T-helper 9 cell (primary cell): ENCODE measurements at places on chromosomes 13 and 19.

DNA sequence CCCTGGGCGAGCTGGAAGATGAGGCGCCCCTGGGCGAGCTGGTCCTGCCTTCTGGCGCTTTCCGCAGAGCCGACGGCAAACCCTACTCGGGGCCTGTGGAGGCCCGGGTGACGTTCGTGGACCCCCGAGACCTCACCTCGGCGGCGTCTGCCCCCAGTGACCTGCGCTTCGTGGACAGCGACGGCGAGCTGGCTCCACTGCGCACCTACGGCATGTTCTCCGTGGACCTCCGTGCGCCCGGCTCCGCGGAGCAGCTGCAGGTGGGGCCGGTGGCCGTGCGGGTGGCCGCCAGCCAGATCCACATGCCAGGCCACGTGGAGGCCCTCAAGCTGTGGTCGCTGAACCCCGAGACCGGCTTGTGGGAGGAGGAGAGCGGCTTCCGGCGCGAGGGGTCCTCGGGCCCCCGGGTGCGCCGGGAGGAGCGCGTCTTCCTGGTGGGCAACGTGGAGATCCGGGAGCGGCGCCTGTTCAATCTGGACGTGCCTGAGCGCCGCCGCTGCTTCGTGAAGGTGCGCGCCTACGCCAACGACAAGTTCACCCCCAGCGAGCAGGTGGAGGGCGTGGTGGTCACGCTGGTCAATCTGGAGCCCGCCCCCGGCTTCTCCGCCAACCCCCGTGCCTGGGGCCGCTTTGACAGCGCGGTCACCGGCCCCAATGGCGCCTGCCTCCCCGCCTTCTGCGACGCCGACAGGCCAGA is 6.3 kb downstream of the CILP2 start:
- DNase-seq: no peak

DNA sequence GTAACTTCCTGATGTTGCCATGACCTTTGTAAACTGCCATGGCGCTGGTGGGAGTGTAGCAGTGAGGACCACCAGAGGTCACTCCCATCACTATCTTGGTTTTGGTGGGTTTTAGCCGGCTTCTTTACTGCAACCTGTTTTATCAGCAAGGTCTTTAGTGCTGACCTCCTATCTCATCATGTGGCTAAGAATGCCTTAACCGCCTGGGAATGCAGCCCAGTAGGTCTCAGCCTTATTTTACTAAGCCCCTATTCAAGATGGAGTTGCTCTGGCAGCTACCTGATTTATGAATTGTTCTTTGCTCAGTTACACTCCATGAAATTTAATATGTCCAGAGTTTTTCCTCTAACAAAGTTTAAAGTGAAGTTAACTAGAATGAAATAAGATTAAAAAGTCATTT is 4.6 kb upstream of the EPS15L1 start:
- no peak for DNase-seq

- peak; percentile 83 for DNase-seq
Observed at GRCh38 chr19:34254046-34254697, at the start of gene GARRE1. GARRE1 (plus strand) TSS chr19:34254554; CDS start chr19:34300474, 45,920 bp downstream.

GRCh38 chr19:21900401-21900800 is 64.4 kb upstream of the ZNF43 start:
- no peak for DNase-seq

- DNase-seq: peak; percentile 20
Observed at GRCh38 chr19:41226053-41226873, 7.2 kb downstream of the AXL start.
